Endodermal cell (in vitro differentiated cells): ENCODE measurements at places on chromosomes 7 and 10. TPM values are rescaled to one million over a fixed set of nuclear protein-coding genes. Genes with fewer than 3 reads are reported as not detected.
A peak's percentile ranks its signal among the peaks of the same experiment; 100 is the strongest.

- no peaks in the 10 kb centered on the region for H3K27me3 ChIP-seq
- no peak for DNase-seq
- H3K36me3 ChIP-seq: peaks cover 51% of the 10 kb centered on the region
- H3K4me3 ChIP-seq: no peak overlapping the region
- no peak overlapping the region for H3K27ac ChIP-seq
- H3K4me1 ChIP-seq: peaks cover 15% of the 10 kb centered on the region
Observed at GRCh38 chr7:139682136-139683013, 95.4 kb downstream of the HIPK2 start.

DNA sequence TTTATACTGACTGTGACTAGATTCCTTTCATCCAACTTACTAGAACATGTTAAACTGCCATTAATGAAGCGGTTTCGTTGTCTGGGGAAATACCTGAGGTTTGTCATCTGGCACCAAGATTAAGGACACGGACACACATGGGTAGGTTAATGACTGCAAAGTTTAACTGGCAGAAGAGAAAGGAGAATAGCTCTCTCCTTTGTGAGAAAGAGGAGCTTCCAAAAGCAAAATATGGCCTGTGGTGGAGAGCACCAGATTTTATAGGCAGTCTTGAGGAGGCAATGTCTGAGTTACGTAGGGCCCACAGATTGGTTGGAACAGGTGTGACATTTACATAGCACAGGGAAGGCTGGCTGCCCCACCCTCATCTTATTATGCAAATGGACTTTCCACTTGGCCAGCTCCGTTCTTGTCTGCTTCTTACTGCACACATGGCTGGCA is 1193.0 kb upstream of the CELF2 start:
- H3K27ac ChIP-seq: no peak overlapping the region
- no peak overlapping the region for H3K4me3 ChIP-seq
- H3K27me3 ChIP-seq: no peaks in the 10 kb centered on the region
- peak; percentile 30 for DNase-seq
- peaks cover 3% of the 10 kb centered on the region for H3K4me1 ChIP-seq
- no peaks in the 10 kb centered on the region for H3K36me3 ChIP-seq

- H3K4me3 ChIP-seq: no peak overlapping the region
- H3K36me3 ChIP-seq: no peaks in the 10 kb centered on the region
- H3K4me1 ChIP-seq: no peaks in the 10 kb centered on the region
- DNase-seq: no peak
Observed at GRCh38 chr7:136034132-136034531, 57.0 kb upstream of the MTPN start.

DNA sequence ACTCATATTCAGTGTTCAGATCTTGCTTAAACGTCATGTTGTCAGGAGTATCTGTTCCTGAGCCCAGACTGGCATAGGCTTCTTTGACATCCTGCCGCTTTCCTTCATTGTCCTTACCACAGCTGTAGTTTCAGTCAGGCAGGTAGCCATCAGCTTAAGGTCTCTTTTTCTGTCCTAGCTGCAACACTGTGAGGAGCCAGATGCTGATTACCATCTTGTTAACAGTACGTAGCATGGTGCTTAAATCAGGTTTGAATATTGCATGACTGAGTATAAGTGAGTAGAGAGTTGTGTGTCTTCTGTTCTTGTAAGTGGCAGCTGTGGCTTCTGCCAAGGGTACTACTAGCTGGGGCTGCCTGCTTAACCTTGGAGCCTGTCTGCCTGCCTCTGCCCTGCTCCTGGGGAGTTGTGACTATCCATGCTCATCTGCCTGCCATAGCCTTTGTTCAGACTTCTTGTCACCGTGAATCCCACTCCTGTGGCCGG is 92.6 kb downstream of the MAPK8 start:
- no peaks in the 10 kb centered on the region for H3K27me3 ChIP-seq
- peak overlapping the region; percentile 61 for H3K4me3 ChIP-seq
- peaks cover 31% of the 10 kb centered on the region for H3K4me1 ChIP-seq
- H3K36me3 ChIP-seq: no peaks in the 10 kb centered on the region

DNA sequence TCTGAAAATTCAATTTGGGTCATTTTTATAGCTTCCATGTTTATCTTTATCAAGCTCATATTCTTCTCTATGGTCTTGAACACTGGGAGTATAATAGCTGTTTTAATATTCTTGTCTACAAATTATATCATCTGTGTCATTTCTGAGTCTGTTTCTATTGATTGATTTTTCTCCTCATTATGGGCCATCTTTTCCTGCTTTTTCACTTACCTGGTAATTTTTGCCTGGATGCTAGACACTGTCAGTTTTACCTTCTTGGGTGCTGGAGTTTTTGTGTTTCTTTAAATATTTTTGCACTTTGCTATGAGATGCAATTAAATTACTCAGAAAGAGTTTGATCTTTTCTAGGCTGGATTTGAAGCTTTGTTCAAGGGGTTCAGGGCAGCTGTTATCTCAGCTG is 26.8 kb upstream of the KDM7A start:
- H3K36me3 ChIP-seq: no peaks in the 10 kb centered on the region
- DNase-seq: no peak
- H3K27ac ChIP-seq: no peak overlapping the region

The IL6 gene
- 0.88 and 1.2 TPM in 2 replicates for total RNA-seq

The MGAM2 gene
- 0.14 to 0.27 TPM (median 0.15 TPM) in 3 replicates for total RNA-seq
